ENCODE measurements at places on chromosomes 11 and 22.

- DNase-seq: no peak
Observed at GRCh38 chr11:68710409-68710808, 26.1 kb downstream of the GAL start.

DNA sequence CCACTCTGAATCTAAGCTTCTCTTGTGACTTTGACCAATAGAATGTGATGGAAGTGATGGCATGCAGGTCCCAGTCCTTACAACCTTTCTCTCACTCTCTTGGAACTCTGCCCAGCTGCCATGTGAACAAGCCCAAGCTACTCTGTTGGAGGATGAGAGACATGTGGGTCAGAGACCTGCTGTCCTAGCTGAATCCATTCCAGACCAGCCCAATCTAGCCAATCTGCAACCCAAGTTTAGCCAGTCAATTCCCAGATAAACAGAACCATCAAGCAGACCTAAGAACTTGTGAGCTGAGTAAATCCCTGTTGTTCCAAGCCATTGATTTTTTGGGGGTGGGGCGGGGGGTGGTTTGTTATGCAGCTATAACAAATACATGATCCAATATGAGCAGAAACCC, 69.2 kb upstream of the GRK3 start:
- DNase-seq: no peak

DNA sequence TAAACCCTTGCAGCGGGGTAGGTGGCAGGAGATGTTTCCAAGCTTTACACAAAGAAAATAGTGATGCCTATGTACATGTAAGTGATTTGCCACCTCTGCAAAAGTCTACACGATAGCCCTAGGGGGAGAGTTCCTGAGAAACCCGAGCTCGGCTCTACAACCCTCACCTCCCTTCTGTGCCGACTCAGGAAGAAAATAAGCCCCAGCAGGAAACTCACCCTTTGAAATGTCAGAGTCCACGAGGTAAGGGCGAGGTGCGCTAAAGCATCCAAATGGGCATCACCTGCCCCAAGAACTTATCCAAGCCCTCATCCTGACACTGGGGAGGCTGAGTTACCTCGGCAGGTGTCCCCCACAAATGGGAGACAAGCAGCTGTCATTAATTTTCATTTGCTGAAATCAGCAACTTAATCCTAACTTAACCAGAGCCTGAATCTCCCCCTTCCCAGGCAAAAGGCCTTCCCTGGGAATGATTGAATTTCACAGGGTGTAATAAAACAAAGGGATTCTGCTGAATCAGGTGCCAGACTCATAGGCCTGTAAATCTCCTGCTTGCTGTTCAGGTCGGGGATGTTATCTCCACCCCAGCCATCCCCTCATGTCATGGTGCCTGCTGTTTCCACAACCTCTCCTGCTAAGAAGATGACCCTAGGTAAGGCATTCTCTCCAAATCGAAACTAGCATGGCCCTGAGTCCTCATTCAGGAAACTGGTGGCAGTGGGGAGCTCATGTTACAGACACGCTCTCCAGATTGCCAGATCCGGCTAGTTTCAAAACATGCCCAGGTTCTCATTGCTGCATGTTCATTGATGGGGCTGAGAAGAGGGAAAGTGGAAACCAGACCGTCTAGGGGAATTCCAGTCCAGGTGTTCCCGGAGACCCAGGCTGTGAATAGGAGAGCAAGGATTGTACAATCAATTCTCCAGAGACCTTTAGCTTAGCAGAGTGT, 105.3 kb upstream of the KIRREL3 start:
- no peak for DNase-seq

DNA sequence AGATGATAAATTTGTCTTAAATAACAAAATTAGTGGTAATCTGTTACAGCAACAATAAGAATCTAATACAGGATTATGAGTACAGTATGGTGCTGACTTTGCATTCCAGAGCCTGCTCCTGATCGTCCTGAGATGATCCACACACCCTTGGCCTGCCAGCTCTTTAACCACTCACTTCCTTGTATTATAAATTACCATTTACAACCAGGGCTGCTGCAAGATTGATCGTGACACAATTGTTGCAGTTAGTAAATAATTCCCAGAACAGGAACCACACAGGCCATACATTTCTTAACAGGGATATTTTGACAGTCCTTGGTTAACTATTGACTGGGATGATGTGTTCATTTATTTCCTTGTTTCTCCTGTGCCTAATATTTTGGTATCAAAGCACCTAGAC, 3.8 kb upstream of the CBLIF start:
- DNase-seq: no peak

- DNase-seq: no peak
Observed at GRCh38 chr22:35981900-35982299, 46.7 kb downstream of the RBFOX2 start.

DNA sequence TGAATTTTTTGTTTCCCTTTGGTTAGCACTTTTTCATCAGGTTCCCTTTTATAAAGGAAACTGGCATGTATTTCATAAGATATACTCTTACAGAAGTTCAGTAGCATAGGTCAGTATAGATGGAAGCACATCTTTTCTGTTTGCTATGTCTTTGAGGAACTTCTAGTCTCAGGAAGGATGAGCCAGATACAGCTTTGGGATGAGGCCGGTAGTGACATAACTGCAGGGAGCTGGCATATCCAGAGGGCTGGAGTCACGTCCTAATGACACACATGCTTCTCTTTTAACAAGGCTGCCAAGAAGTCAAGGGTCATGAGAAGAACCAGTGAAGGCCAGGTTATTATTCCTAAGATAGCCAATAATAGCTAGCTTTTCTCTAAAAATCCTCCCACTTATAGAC, 33.3 kb upstream of the ADSL start:
- no peak for DNase-seq

DNA sequence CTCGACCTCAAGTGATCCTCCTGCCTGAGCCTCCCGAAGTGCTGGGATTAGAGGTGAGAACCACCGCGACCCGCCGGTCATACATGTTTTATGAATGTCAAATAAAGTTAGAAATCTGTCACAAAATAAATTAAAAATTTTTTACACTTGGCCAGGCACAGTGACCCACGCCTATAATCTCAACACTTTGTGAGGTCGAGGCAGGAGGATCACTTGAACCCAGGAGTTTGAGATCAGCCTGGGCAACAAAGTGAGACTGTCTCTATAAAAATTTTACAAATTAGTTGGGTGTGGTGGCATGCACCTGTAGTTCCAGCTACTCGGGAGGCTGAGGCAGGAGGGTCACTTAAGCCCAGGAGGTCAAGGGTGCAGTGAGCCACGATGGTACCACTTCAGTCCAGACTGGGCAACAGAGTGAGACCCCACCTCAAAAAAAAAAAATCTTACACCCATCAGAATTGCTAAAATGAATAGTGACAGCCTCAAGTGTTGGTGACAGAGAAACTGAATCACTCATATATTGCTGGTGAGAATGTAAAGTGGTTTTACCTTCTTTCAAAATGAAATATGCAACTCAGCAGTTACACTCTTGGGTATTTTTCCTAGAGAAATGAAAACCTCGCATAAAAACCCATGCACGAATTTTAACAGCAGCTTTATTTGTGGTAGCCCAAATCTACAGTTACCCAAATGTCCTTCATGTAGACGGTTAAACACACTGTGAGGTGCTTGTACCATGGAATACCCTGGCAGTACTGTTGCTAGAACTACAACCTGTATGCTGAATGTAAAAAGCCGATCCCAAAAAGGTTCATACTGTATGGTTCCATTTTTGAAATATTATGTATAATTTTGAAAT, 55.4 kb downstream of the MED15 start:
- DNase-seq: no peak

GRCh38 chr22:19149991-19150390, at the start of gene GSC2:
TSS of gene GSC2 (minus strand) at chr22:19150292. CDS start at chr22:19150283, 9 bp downstream.
- DNase-seq: no peak

GRCh38 chr11:41879214-41879613, 419.8 kb upstream of the LRRC4C start:
- DNase-seq: no peak

DNA sequence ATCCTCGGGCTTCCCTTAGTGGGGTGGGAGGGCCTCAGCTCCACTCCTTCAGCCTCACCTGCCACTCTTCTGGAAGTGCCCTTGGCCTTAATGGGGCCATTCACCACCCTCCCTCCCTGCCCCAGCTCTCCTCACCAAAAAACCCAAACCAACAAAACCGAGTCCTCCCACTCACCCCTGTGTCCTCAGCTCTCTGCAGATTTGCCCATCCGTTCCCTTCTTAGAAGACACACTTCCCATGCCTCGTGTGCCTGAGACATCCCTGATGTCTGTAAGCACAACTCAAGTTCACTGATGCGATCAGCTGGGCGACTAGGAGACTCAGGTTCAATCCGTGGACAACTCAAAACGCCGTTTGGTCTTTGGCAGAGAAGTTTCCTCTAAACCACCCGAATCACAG, 839.2 kb downstream of the TBC1D22A start:
- no peak for DNase-seq

DNA sequence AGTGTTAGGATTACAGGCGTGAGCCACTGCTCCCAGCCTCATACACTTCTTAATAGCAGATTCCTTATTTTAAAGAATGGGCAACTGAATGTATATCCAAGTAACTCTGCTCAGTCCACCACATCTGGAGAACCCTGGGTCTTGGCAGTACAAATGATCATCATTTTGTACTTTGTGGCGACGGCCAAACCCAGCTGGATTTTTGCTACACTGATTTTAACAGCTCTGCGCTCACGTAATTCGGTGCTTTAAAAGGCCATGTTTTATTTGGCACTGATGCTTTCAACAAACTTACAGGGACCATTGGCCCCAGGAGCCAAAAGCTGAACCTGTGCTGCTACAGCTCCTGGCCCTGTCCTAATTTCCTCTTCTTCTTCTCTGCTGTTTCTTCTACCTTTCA, 60.8 kb upstream of the PDE3B start:
- DNase-seq: no peak

GRCh38 chr11:83007909-83008580, 63.7 kb downstream of the RAB30 start:
- no peak for DNase-seq

DNA sequence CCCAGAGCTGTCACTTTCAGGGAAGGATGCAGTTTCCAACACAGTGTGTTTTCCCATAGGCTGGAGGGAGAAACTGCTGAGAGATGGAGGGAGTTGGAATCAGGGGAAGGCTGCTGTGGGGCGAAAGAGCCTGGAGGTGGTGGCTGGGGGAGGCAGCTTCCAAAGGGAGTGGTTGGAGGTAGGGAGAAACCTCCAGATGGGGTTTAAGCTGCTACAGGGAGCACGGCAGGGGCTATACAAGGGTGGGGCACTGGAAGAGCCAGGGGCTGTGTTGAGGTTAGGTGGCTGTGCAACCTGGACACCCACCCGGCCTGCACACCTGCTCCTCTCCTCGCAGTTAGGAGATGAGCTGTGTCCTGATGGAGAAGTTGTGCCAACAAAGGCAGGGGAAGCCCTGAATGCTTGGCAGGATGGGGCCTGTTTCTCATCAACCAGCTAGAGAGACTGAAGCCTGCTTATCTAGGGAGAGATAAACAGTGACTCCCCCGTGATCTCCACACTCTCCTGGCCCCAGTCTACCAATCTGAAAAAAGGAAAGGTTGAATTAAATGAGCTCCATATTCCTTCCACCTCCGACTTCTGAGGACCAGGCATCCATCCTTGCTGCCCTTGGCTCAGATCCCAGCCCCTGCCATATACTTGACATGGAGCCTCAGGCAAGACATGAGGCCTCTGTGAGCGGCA, 3.6 kb upstream of the SLCO2B1 start:
- DNase-seq: no peak

DNA sequence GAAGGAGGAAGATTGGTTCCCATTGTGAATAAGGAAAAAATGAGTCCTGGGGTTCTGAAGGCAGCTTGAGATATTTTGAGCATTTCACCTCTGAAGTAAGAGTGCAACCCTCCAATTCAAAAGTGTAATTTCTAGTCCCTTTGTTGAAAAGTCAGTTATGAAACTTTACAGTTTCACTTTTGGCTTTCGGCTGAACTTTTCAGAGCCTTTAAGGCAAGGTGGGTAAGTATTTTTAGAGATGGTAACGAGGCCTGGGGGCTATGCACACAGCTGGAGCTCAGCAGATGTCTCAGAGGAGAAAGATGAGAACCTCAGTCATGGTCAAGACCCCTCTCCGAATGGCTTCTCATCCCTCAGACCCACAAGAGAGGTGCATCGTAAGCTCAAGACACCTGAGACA, 267.6 kb downstream of the KIRREL3 start:
- no peak for DNase-seq

- peak; percentile 47 for DNase-seq
Observed at GRCh38 chr22:41857155-41857859, 24.4 kb downstream of the SREBF2 start.

DNA sequence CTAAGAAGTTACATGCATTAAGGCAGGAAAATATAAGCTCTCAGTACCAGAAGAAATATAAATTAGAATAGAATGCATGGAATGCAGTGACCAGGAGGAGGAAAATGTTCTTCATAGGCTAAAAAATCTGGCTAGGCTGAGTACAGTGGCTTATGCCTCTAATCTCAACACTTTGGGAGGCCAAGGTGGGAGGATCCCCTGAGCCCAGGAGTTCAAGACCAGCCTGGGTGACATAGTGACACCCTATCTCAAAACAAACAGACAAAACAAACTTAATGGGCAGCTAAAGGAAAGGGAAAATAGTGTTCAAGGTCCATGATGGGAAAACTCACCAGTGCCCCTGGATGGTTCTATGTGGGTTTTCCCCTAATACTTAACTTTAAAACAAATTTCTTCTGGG, 78.3 kb upstream of the RASSF10 start:
- DNase-seq: no peak

GRCh38 chr11:94907226-94907625, 66.1 kb downstream of the CWC15 start:
- DNase-seq: no peak

DNA sequence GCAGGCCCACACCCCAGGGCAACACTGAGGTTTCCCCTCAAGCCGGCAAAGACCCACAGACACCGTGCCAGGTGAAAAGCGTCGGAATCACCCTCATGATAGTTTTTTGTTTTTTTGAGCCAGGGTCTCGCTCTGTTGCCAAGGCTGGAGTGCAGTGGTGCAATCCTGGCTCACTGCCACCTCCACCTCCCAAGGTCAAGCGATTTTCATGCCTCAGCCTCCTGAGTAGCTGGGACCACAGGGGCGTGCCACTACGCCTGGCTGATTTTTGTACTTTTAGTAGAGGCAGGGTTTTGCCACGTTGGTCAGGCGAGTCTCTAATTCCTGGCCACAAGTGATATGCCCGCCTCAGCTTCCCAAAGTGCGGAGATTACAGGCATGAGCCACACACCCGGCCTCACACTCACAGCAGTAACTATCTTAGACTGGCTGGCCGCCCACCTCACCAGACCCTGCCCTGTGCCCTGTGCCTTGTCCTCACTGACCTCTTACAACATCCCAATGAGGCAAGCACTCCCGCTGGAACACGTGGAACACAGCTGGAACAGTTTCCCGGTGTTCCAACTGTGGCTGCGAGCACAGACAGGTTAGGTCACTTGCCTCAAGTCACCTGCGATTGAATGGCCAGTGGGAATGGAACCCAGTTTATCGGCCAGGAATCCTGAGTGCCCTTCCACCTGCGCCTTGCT, 21.1 kb downstream of the LRRC10B start:
- no peak for DNase-seq

DNA sequence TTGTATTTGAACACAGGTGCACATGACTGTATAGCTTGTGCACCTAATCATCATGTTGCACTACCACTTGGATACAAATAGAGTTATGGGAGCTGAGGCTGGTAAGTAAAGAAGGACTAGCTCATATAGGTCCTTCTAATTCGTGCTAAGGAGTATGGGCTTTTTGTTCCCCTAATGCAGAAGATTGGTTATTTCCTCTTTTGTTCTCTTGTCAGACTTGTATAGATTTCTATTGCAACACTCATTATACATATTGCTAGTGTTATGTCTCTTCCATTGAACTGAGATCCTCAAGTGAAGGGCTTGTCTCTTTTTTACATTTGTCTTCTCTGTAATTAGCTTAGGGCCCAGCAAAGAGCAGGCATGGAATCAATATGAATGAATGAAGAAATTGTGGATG, 54.1 kb upstream of the ARHGAP20 start:
- no peak for DNase-seq

- DNase-seq: no peak
Observed at GRCh38 chr11:130842001-130842400, 74.3 kb downstream of the SNX19 start.
